ENCODE measurements at places on chromosomes 12 and 14.

DNA sequence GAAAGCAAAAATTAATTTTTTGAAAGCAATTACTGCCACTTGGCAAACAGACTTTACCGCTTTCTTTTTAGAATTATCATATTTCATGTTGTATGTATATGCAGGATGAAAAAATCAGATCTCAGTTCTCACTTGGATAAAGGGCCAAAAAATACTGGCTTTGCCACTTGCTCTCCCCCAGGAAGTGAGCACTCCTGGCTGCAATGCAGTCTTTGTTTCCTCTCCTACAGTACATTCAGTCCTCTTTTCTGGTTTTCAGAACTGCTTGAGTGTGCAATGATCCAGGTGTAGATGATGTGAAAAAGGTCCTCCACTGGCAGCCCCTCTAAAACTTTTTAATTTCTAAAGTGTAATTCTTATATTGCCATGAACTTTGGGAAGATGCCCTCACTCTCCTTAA, 183.4 kb downstream of the SLC25A21 start:
- no peak for DNase-seq

DNA sequence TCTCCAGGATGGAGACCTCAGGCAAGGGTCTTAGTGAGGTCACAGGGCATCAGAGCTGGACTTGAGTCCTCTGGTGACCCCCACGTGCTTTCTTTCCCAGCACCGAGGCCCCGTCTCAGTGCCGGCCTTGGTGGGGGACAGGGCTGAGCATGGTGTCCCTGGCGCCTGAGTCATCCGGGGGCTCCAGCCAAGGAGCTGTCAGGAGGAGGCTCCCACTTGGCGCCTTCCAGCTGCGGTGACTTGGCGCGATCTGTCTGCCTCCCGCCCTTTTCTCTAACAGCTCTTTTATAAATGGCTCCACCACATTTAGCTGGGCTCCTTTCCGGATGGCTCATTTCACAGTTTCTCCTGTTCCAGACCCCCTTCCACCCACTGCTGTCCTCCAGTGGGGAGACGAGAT, 60.4 kb downstream of the PRMT8 start:
- DNase-seq: no peak

DNA sequence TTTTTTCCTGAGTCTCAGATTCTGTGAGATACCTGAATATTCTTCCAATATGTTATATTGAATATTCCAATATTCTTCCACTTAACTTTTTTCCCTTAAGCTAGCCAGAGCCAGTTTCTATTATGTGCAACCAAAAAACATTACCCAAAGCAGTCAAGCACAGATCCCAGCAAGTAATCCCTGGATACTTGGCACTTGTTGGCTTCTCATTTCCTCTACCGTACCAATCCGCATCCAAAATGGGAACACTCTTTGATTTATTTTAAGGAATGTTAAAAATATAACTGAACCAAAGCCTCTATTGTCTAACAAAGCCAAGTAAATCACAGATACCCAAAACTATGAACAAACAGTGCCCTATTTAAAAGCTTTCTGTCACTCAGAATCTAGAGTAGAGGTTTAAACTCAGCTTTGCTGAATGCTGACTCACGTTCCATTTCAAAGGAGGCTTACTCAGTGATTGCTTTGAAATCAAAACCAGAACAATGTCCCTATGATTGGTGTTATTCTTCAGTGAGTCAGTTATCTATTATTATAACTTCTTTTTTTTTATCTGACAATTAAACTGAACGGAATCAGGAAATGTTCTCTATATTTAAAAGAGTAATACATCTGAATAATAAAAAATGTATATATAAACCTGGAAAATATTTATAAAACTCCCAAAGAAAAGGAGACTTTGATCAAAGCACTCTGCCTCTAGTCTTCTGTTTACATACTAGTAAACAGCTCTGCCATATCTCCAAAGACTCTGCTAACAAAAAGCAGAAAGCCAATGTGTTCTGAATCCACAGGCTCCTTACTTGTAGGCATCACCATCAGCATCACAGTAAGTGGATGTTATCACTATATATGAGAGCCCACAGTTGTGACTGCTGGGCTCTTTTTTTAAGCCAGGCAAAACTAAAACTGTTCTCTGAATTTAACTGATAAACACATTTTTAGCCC, 360.8 kb downstream of the CCDC91 start:
- no peak for DNase-seq

DNA sequence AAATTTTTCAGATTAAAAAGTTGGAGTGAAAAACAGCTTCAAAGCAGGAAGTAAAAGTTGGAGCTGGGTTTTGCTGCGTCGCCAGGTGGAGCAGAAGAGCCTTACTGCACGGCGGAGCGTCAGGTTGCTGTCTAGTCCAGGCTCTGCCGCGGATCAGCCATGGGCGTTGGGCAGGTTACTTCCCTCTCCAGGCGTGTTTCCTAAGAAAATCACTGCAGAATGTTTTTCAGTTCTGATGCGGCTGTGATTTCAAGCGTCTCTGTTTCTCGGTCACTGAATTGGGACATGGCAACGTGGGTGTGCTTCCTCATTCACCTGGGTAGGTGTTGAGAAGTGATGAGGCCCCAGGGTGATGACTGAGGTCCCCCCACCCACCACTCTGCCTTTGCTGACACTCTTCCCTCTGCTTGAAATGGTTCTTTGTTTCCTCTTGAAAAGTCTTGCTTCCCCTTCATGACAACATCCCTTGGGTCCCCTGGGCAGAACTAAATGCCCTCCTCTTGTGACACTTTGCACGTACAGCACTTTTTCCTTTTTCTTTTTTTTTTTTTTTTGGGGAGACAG, 7.6 kb downstream of the EVL start:
- DNase-seq: peak; percentile 76

GRCh38 chr12:68119250-68119649, 40.3 kb downstream of the IFNG start:
- DNase-seq: no peak

DNA sequence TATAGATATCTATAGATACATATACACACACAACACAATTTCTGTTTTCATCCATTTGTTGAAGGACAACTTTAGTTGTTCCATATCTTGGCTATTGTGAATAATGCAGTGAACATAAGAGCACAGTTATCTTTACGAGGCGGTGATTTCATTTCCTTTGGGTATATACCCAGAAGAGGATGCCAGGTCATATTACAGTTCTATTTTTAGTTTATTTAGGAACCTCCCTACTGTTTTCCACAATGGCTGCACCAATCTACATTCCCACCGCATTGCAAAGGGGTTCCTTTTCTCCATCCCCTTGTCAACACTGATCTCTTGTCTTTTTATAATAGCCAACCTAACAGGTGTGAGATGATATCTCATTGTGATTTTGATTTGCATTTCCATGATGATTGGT, 143.4 kb upstream of the ARHGAP5 start:
- DNase-seq: no peak

DNA sequence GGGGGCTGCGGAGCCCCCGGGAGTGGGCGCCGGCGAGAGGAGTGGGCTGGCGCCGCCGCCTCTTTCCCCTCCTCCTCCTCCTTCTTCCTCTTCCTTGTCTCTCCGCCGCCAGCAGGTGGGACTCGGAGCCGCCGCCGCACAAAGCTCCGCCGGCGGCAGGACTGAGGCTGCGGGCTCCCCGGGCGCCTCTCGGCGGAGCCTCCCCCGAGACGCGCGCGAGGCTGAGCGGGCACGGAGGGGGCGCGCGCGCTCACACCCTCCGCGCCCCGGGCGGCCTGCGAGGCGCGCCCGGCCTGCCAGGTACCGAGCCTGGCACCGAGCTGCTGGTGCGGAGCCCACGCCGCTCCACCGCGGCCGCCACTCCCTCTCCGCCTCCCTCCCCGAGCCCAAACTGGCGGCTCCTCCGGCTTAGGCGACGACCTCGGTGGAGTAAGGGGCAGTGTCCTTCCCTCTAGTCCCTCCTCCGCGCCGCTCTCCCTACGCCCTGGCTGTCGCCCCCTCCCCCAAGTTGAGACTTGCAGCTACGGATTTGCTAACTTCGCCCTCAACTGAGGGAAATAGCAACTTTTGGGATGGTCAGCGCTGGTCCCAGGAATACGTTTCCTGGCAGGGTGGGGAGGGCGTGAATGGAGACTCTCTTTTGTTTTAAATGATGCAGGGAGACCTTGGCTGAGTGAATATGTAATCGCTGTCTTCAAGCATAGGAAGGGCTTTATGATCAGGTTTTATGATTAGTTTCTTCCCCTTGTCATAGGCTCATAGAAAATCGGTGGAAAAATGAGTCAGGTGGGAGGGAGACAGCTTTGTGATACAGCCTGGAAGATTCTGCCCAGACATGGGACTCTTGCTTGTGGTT, 199.5 kb upstream of the CAND1 start:
- peak; percentile 32 for DNase-seq

- DNase-seq: no peak
Observed at GRCh38 chr12:108116699-108117098, 12.4 kb upstream of the WSCD2 start.

DNA sequence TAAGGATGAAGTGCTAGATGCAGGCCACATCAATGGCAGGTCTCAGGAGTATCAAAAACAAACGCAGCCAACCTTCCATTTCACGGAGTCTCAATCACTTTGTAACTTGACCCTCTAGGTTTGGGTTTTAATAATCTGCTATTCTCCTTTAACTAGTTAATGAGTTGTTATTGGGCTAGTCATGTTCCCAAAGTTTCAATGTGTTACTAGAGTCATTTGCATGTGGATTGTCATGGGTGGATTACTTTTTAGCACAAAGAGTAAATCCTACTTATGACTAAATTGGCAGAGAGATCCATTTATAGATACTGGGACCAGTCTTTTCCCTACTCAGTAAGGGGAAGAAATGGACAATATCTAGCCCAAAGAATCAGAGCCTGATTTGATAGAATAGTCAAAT, 151.0 kb downstream of the BCAT1 start:
- no peak for DNase-seq

- DNase-seq: no peak
Observed at GRCh38 chr12:82870771-82871377, 184.2 kb downstream of the TMTC2 start.
